NCI-H2081 treated with DMSO at 0.1 percent for 48 hours (cell line): ENCODE measurements at places on chromosomes 6 and 20.

- DNase-seq, result no peak
Observed at GRCh38 chr6:107196152-107196551, 80.8 kb upstream of the BEND3 start.

DNA sequence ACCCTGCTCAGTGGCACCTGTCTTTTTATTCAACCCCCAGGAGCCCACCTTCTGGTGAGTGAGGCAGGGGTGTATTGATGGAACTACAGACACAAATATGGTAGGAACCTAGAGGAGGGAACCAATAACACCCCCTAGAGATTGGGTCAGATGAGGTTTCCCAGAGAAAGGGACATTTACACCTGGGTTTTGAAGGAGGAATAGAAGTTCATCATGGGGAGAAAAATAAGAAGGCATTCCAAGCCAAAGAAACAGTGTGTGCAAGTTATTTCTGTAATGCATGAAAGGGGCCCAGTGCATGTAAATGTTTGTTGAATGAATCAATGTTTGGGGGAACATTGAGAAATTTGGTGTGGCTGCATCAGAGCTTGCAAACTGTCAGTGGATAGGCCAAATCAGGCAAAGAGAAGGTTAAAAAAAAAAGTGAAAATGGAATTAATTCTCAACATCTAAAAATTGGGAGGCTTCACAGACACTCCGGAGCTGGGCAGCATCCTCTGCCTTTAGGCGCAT lies 11.1 kb upstream of the KIAA1755 start:
- no peak for DNase-seq

- DNase-seq, result no peak
Observed at GRCh38 chr6:129860908-129861665, at the start of gene TMEM244. Gene TMEM244, minus strand, starts transcription at chr6:129861315. Its CDS starts 127 bp downstream, at chr6:129861188.

DNA sequence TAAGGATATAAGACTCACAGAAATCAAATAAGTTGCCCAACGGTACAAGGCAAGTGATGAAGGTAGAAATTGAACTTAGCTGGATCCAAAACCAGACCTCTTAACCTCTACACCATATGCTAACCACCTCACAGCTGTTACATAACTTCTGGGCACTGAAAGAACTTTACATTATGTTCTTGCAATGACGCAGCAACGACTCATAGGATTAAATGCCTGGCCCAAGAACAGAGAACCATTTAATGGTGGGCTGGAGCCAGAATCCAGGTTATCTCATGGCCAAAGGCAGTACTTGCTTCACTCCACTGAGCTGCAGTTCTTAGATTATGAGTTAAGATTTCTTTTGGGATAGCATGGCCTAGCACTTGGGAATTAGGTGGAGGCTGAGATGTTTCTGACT lies 4.4 kb downstream of the TRMT6 start:
- DNase-seq, result no peak

DNA sequence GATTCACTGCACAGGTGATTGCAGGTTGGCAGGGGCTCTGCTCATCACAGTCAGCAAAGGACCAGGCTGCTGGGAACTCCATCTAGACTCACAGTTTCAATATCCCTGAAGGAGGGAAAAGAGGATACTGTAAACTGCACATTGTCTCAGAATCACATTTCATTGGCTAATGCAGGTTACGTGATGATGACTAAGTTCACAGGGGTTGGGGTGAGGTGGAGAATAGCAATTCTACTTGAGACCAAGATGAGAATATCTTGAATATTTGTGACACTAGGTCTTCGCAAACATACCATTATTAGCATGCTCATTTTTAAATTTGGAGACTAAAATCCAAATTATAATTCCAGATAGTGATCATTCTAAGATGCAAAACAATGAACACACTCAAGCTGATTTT lies 208.5 kb upstream of the CITED2 start:
- no peak for DNase-seq

GRCh38 chr6:168009331-168009730 lies 11.9 kb downstream of the KIF25 start:
- no peak for DNase-seq

GRCh38 chr6:122714059-122714458 lies 65.5 kb upstream of the FABP7 start:
- no peak for DNase-seq

DNA sequence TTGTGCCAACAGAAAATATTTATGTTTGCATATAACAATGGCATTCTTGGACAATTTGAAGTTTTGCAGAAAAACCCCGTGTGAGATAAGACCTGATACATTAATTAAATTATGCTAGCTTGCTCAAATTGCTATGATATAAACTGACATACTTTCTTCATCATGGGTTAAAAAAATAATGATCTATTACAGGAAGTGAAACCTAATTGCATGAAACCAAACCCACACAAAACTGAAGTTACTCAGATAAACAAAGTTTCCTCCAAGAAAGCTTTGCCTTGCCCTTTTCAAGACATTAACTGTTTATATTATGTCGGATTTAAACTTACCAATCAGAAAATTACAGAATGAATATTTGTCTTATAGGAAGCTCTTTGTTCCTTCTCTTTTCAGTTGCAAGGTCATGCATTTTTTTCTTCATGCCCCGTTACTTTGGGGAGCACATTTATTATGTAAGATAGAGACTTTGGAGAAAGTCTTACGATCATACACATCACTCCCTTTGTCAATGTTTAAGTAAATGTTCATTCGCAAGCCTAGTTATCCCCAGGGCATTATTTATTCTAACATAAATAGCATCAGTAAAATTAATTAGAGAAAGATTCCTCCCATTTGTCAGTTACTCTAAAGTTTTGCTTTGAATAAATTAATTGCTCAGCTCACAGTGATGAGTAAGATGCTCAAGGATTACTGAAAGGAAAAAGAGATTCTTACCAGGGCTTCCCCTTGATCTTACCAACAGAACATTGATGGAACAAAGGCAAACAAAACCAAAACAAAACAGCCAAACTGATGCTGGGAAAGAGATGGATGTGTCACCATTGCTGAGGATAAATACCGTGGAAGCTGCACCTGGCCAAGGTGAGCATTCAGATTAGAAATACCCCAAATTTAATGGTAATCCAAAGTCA lies 14.8 kb upstream of the TMEM244 start:
- DNase-seq, result no peak

GRCh38 chr20:3661060-3661813 lies 2.0 kb downstream of the GFRA4 start:
- no peak for DNase-seq

DNA sequence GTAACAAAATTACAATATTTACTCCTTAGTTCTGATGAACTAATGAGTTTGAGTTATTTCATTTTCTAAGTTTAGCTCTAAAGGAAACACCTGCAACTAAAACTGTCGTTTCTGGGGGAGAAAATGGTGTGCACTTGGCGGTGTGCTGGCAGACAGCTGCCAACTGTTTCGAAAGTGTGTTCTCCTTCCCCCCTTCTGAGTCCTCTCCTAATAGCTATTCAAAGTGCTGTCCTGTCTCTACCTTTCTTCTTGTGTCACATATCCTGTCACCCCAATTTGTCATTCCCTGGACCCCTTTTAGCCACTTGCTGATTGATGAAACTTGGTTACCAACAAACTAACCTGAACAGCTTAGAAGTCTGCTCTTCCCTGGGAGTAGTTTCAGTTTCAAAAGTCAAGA lies 4.9 kb upstream of the UBE2J1 start:
- DNase-seq, result no peak

DNA sequence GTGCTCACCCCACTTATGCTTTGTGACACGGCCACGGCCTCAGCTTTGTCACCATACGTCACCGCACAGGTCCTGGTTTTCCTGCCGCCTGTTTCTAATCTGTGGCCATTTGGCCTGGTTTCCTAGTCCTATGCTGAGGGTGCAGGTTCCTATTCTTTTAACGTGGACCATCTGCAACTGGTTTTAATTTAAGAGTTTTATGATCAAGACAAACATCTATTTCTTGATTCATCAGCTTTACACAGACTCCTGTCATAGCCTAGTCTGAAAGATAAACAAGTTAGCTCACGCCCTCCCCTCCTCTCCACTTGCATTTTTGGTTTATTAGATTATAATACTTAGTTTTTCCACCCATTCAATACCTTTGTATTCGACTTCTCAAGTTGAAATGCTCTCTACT lies 97.5 kb upstream of the RPS6KA2 start:
- DNase-seq, result no peak

GRCh38 chr6:127520066-127520465 lies 931 bp upstream of the MTCL3 start:
- no peak for DNase-seq

DNA sequence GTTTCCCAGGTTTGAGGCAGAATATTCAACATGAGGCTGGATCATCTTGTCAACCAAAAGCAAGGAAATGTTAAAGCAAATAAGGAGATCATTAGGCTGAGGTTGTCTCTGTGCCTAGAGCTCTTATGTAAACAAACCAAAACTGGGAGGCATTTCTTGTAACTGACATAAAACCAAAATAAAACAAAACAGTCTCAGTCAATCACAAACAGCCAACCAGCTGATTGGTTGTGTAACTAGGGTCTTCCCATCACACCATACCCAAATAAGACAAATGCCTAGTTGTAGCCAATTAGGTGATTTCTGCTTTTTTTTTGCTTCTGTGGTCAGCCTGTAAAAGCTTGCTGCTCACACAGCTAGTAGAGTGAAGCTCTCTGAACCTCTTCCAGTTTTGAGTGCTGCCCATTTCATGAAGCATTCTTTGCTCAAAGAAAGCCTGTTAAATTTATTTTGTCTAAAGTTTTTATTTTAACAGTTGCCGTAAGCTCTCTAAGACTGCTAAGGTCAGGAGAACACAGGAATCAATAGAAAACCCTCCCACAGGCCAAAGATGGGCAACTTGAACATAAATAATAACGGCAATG lies 8.9 kb upstream of the FITM2 start:
- DNase-seq, result no peak

GRCh38 chr20:38963745-38964144 lies 1.6 kb downstream of the DHX35 start:
- no peak for DNase-seq

DNA sequence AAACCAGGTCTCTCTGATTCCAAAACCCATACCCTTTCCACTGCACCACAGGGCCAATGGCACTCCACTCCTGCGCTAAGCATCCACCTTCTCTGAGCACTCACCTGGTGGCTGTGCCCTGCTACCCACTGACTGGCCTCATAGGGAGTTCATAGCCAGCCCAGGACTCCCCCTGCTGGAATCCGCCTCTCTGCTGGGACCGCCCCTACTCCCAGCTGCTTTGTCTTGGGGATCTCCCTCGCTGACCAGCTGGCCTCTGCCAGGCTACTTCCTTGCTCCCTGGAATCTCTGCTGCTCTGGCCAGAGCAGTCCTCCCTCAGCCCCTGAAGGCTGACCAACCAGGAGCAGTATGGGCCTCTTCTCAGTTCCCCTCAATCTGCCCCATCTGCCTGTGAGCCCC lies 129.7 kb downstream of the FAXC start:
- DNase-seq, result no peak

GRCh38 chr6:3669916-3670315 lies 81.6 kb downstream of the PXDC1 start:
- no peak for DNase-seq

GRCh38 chr20:35497320-35497719 lies 32.1 kb downstream of the C20orf173 start:
- DNase-seq, result no peak

DNA sequence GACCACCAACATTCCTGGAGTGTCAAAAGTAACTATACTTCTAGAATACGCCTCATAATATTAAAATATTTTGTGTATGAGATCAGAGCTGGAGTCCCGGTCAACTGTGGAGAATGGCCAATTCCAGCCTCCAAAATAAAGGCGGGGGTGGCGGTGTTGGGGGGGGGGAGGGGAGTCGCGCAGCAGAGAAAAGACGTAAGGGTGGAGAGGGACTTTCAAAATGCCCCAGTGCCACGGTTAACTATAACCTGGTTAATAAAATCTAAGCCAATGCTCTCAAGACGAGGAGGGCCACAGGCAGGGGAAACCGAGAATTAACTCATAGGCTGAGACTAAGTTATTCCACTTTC lies 1.3 kb downstream of the NUP153 start:
- no peak for DNase-seq

DNA sequence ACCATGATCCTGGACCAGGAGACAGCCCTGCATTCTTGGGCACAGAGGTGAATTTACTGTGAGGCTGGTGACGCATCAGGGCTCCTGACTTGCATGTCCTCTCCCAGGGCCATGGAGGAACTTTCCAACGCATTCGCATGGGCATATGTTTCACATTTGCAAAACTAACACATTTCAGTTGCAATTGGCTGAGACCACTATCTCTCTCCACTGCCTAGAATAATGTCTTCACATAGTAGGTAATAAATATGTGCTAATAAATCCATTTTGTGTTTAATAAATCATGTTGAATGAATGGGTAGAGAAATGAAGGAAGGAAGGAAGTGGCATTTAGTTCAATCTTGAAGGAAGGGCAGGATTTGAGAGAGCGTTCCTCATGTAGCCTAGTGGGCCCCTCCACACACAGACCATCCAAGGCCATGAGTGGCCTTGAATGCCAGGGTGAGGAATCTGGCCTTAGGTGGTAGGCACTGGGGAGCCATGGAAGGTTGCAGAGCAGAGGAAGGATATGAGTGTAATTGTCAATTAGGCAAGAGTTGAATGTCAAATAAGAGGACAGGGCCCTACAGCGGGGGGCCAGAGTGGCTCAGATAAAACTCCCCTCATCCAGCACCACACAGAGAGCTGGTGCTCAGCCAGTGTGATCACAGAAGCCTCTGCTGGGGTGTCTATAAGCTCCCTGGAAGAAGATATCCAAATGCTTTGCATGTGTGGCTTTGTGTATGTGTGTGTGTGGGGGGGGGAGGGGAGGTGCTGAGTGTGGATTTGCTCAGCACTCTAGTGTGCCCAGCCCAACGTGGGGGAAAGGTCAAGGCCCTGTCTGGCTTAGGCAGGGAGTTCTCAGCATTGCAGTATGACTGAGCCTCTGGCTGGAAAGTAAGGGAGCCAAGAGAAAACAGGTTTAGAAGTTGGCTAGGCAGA lies 30.9 kb upstream of the CCN5 start:
- no peak for DNase-seq

GRCh38 chr6:92415656-92416055 lies 1003.7 kb downstream of the EPHA7 start:
- DNase-seq, result no peak

DNA sequence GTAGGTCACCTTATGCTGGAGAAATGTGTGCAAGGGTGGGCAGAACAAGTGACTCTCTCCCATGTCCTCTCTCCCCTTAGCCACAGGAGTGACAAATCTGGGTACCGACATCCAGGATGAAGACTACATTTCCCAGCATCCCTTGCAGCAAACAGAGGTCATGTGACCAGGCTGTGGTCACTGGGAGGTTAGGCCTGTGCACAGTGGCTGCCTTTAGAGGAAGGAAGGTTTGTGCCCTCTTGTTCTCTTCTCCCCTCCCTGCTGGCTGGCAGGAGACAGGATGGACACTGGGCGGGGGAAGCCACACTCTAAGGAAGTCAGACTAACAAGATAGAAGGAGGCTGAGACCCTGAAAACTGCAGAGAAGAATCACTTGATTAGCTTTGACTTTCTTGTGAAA lies 360.2 kb downstream of the PREX1 start:
- no peak for DNase-seq
